Pons (tissue), 1 donor: ENCODE measurements at places on chromosomes 5 and 9.
A peak's percentile ranks its signal among the peaks of the same experiment; 100 is the strongest.

DNA sequence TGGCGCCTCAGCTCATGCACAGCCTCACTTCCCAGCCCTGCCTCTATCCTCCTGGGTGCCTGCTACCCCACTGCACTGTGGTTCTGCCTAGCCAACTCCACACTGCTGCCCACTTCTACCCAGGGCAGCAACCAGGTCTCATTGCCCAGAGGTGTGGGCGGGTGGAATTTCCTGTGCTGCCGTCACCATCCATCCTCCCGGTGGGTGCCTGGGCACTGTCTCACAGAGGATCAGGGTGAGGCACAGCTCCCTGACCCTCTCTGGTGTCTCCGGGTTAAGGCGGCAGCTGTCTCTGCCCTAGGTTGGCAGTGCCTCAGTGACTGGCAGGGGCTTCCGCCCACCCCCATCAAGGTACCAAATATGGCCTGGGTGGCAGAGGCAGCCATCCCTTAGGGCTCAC, 4.3 kb upstream of the MTMR12 start:
- no peak for DNase-seq

DNA sequence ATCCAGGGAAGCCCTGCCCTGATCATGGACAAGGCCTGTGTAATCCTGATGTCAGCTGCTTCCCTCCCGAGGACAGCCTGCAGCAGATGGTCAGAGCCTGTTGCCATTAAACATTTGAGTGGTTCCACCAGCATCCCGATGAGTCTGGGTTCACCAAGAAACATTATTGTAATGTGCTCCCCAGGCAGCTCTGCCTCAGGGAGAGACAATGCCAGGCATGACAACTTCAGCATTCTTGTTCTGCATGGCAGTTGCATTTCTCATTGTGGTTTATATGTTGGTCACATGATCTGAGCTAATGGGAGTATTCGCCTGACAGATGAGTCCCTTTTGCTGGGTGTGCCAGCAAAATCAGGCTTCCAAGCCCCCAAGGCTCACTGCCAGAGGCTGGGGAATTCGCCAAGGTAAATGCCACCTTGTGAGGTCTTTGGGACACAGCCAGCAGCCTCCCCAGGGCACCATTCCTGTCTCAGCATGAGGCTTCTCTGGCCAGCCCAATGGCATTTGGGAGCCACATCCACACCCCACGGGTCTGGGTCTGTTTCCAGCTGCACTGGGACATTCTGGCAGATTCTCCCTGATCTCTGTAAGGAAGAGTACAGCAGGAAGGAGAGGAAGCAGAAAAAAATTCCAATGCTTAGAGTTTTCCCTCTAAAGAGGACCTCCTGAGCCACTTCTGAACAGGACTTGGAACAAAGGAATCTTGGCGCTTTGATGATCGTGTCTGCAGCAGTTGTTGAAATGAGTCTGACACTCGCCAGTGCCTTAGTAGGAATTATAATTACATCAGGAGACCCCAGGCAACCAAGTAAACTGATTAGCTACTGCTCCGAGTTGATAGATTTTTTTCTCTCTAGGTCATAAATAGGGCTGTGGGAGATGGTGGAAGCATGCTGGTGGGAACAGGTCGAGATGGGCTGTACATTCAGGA, 18.7 kb downstream of the KCNIP1 start:
- DNase-seq, result no peak

DNA sequence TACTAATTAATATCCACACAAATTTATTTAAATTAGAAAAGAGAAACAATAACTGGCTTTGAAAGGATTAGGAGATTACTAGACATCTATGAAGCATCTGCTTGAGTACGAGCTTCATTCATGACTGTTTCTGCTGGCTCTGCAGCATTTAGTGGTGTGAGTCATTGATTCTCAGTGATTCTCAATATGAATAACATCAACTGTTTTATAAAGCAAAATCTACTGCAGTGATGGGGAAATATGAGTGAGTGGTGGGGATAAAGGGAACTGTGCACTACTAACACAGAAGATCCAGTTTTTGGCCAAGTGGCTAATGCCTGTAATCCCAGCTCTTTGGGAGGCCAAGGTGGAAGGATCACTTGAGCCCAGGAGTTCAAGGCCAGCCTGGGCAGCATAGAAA, 8.4 kb downstream of the FNBP1 start:
- DNase-seq, result no peak

DNA sequence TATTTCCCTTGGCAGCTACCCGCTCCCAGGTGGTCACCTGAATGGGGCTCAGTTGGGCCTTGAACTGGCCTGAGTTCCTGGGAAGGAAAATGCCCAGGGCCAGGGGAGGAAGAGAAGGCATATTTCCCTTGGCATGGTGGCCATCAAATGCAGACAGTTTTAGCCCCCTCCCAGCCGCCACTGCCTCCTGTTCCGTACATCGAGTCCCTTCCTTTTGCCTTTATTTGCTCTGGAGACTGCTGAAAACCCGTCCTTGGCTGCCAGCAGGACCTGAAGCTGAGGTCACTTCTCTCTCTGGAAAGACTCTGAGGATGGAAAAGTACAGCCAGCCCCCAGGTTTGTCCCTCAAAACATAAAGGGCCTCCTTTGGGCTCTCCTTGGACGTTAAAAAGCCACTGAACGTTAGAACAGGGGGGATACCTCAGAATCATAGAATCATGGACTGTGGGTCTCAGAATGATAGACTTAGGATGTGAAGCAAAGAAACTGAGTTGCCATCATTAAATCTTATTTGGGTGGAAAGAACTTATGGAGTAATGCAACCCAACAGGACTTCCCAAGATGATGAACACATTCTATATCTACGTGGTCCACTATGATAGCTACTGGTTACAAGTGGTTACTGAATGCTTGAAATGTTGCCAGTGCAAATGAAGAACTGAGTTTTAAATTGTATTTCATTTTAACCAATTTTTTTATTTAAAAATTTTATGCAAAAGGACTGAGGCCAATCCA, 7.1 kb downstream of the SPARC start:
- no peak for DNase-seq

DNA sequence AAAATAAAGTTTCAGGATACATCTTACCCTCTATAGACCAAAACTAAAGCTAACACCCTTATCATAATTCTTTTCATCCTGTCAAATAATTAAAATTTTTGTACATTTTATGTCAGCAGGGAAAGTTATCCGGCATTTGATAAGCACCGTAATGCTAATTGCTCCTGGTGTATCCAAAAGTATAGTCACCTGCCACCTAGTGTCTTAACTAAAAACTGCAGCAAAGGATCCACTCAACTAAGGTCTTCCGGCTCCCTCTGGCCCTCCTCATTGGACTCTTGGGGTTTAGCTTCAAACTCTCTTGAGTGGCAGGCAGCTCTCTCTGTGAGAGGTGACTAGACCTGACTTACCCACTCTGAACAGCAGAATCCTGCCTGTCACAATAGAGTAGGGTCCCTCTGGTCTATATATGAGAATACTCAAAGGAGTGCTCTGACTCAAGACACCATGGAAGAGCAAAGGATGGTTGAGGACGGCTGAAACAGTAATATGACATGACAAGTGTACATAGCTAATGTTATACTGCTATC, 60.4 kb upstream of the CAST start:
- peak; percentile 79 for DNase-seq

GRCh38 chr5:144368556-144368955, 197.9 kb downstream of the KCTD16 start:
- no peak for DNase-seq

DNA sequence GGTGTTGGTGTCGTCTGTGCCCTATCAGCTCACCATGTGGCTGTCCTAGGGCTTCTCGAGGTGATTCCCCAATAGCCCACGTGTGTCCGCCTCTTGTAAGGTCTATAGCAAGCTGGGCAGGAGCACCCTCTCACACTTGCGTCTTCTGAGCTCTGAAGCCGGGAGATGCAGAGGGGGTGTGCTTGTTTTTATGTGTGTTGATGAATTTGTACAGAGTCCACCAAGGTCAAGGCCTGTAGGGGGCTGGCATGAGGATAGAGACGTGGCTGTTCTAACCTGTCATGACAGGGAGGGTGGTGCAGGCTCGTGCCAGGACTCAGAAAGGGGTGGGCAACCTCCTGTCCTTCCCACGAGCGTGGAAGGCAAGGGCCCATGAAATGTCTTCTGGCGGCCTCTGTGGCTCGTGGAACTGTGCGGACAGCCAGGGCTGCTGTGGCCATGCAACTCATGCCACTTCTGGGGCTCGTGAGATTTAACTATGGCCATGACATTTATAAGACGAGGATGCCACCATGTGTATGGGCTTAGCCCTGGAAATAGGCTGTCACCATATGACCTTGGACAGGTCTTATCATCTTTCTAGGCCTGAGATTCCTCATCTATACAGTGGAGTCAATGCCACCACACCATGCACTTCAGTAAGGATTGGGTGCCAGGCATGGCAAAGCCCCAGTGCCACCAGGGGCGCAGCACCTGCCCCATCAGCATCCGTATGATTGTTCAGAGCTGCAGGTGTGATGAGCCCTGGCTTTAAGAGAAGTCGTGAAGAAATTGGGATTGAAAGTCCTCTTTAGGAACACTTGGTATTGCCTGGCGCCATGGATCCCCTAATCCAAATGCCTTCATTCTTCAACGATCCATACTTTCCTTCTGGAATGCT, 2.3 kb upstream of the OLFM1 start:
- DNase-seq, result no peak

DNA sequence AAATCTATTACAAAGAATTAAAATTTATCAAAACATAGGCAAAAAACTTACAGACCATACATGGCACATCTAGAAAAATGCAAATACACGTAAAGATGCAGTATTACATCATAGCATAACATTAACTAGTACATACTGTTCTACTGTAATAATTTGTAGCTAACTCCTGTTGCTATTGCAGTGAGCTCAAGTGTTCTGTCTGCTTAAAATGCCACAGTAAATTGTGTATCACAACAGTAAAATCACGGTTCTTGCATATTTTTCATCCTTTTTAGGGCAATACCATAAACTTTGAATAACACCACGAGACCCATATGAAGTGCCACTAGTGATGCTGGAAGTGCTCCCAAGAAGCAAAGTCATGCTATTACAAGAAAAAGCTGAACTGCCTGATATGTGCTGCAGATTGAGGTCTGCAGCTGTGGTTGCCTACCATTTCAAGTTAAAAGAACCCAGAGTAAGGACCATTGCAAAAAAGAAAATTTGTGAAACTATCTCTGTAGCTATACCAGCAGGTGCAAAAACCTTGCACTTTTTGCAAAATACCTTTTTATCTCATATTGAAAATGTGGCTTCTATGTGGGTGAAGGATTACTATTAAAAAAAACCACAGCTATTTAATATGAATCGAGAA, 14.2 kb downstream of the HOMER1 start:
- no peak for DNase-seq

GRCh38 chr5:132729896-132730295, 7.5 kb downstream of the KIF3A start:
- no peak for DNase-seq

- no peak for DNase-seq
Measured at GRCh38 chr9:127485995-127486394, 34.7 kb downstream of the LRSAM1 start.

- no peak for DNase-seq
Measured at GRCh38 chr9:84374013-84374412, 33.5 kb upstream of the SLC28A3 start.

- no peak for DNase-seq
Measured at GRCh38 chr5:148856009-148856367, 29.6 kb downstream of the ADRB2 start.

GRCh38 chr5:143229896-143230675, 173.4 kb downstream of the NR3C1 start:
- no peak for DNase-seq

- DNase-seq, result peak; percentile 47
Measured at GRCh38 chr5:54944364-54944763, 41.0 kb downstream of the ESM1 start.

- no peak for DNase-seq
Measured at GRCh38 chr9:76984486-76984885, 35.0 kb upstream of the FOXB2 start.

- DNase-seq, result no peak
Measured at GRCh38 chr5:57529864-57530263, 47.3 kb upstream of the ACTBL2 start.

DNA sequence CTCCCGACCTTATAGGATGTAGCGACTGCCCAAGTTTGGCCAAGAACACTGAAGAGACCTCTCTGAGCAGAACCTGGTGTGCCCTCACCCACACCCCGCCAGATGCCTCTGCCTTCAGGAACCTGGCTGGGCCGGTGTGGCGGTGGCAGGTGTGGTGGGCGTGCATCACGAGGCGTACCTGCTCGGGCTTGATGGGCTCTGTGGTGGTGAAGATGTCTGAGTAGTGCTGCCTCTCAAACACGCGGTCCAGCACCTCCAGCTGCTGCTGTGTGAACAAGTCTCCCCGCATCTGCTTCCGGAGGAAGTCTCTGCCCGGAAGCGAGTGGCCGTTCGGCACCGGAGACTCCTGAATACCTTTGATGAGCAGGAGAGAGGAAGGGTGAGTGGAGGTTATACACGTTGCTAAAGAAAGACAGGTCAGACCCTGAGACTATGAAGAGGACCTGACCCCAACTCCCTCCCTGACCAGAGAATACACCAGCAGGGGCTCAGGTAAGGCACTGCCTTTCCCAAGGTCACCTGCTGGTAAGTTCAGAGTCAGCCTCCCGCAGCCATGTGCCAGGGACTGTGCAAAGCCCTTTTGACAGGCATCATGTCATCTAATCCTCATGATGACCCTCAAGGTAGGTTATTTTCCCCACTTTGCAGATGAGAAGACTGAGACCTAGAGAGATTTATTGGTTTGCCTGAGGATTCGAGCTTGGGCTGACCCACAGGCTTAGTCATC, 67.5 kb downstream of the PAX5 start:
- DNase-seq, result no peak

- no peak for DNase-seq
Measured at GRCh38 chr5:31218978-31219377, 25.5 kb downstream of the CDH6 start.

DNA sequence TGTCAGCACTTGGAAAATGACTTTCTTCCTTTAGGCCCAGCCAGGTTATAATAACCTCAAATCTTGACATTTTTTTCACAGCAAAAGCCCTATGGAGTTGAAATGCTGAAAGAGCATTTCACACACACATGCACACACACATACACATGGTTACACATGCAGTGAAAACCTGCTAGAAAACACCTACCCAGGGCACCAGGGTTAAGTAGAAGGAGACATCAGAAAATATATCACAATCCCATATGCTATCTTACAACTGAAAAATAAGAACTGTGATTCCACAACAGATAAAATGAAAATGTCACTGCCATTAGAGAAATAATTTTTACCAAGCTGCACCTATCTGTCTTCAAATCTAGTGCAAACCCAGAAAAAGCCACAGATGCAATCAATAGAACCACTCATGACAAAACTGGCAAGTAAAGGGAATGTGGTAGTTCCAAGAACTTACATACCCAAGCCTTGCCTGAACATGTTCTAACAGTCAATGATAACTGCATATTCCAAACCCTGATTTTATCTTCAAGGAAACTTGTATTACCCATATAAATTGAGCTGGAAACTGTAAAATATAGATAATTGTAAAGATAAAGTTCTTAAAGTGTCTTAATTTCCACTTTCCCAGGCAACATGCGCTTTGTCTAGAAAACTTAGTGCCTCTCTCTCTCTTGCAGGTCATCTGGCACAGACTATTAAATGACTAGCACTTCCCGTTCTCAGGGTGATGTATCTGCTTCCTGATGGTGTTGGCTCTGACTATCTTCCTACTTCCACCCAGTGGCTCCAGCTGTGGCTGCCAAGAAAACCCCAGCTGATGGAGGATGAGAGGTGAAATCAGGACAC, 250.2 kb upstream of the PTGER4 start:
- peak; percentile 48 for DNase-seq
